ENCODE measurements at places on chromosomes 11 and 22. TPM values are rescaled to one million over a fixed set of nuclear protein-coding genes. Genes with fewer than 3 reads are reported as not detected.
A peak's percentile ranks its signal among the peaks of the same experiment; 100 is the strongest.

EMID1 gene
- not detected for total RNA-seq

DNA sequence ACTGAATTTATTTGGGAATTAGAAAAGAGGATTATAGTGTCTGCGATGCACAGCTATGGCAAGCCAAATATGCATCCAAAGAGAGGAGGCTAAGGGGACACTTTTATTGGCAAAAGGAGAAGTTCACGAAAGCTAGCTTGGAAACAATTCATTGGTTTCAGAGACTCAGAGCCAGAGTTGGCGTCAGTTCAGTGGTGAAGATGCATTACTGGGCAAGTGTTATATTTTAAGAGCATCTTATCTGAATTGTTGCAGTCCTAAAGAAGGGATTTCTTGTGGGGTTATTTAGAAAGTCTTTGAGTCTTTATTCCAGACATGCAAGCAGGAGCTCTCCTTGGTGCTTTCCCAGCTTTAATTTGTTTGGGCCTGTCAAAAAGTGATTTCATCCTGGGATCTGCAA, 15.0 kb downstream of the CLDN5 start:
- no peak overlapping the region for H3K27ac ChIP-seq
- H3K27me3 ChIP-seq = no peaks in the 10 kb centered on the region
- peaks cover 41% of the 10 kb centered on the region for H3K36me3 ChIP-seq
- DNase-seq = no peak

DNA sequence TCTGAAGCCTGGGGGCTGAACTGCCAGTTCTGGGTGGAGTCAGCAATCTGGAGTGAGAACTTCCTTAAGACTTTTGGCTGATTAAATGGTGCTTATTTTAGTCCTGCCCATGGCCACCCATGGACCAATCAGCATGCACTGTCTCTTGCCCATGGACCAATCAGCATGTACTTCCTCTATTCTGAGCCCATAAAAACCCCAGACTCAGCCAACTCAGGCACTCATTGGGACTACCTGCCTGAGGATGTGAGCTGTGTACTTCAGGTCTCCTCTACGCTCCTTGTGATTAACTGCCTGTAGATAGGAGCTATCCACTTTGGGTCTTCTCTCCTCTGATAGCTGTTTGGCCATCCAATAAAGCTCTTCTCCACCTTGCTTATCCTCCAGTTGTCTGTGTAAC, 342.3 kb upstream of the CCDC179 start:
- no peaks in the 10 kb centered on the region for H3K27me3 ChIP-seq
- no peaks in the 10 kb centered on the region for H3K4me1 ChIP-seq
- no peaks in the 10 kb centered on the region for H3K36me3 ChIP-seq
- no peak overlapping the region for H3K27ac ChIP-seq
- no peak for DNase-seq
- no peak overlapping the region for H3K4me3 ChIP-seq

DNA sequence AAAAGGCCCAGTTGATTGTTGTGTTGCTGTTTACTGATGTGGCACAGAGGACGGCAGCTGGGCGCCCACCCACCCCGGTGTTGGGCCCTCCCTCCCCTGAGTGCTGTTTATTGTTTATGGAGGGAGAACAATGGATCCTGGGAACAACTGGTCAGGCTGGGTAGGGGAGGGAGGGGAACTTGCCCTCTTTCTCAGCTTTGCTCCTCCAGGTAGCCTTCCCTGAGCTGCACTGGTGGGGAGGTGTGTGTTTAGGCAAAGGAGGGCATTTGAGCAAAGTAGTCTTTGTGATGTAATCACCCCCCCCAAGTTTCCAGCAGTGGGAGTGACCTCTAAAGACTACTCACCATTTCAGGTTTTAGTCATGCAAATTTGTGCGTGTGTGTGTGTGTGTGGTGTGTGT, 1035.3 kb downstream of the NTM start:
- H3K36me3 ChIP-seq = no peaks in the 10 kb centered on the region
- no peak for DNase-seq
- H3K27ac ChIP-seq = no peak overlapping the region
- H3K4me1 ChIP-seq = peaks cover 11% of the 10 kb centered on the region
- H3K27me3 ChIP-seq = no peaks in the 10 kb centered on the region

- H3K27me3 ChIP-seq = no peaks in the 10 kb centered on the region
- H3K36me3 ChIP-seq = no peaks in the 10 kb centered on the region
- H3K4me3 ChIP-seq = no peak overlapping the region
- DNase-seq = no peak
- no peaks in the 10 kb centered on the region for H3K4me1 ChIP-seq
These were observed 21.3 kb downstream of the PIWIL4 start for GRCh38 chr11:94588366-94588942.

DNA sequence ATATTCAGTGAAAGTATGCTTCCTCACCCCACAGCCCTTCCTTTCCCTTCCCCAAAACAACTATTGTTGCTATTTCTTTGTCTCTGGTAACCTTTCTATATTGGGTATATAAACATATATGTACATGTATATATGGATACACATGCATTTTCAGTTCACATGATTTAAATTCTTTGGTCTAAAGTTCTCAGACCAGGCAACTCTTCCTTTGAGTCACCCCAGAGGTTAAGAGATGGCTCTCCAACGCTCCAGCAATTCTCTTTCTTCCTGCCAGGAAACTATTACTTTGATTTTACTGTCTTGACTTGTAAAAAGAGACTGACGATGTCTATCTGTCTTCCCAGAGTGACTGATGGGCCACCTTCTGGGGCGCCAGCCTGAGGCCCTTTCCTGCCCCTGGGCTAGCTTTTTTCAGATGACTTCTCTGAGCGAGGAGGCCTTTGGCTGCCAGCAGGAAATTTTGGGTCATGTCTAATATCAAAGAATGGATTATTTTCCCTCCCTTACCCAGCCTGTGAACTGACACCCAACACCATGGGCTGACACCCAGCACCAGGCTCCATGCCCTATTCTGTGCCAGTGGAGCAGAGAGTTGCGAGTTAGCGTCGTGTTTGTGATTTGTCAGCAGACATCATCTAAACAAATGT, 14.4 kb upstream of the ST3GAL4 start:
- peaks cover 29% of the 10 kb centered on the region for H3K4me1 ChIP-seq
- no peak overlapping the region for H3K4me3 ChIP-seq
- no peak for DNase-seq
- peak overlapping the region; percentile 29 for H3K27ac ChIP-seq
- H3K27me3 ChIP-seq = no peaks in the 10 kb centered on the region
